ENCODE measurements at places on chromosomes 7 and 10.

GRCh38 chr10:49484486-49485235 is 54.3 kb downstream of the ERCC6 start:
- DNase-seq: no peak

GRCh38 chr10:132363921-132364593 is 32.1 kb downstream of the LRRC27 start:
- no peak for DNase-seq

- DNase-seq: peak; percentile 57
Measured at GRCh38 chr10:67763499-67764011, 67.6 kb upstream of the CTNNA3 start.

DNA sequence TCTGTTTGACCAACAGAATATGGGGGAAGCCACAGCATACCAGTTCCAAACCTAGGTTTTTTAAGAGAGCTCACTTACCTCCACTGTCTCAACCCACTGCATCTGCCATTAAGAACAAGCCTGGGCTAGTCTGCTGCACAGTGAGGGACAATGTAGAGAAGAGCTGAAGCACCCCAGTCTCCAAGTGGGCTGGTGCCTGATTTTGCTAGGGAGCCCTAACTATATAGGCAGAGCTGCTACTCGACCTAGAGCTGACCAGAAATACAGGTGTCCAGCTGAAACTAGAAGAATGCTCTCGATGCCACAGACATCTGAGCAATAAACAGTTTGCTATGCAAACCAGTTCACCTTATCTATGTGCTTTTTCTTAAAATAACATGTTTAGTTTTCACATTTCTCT is 106.9 kb upstream of the BET1 start:
- DNase-seq: no peak

DNA sequence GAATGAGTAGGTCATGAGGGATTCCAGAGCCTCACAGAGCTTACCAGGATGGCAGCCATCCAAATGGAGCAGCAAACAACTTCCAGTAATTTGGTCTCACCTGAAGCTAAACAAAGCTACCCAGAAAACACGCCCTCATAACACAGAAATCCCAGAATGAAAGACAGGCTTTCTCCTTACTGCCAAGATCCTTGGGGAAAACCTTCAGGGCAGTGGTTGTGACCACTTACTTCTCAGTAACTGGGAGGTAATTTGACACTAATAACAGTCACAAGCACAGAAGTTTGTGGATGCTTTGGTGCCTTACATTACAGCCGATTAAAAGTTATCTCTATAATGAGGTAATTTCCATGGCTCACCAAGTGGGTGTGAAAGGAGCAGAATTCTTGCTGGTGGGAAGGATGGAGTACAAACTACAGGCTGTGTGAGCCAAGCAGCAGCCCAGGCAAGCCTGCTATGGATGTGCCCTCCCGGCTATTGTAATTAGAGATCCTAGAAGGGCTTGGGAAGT is 10.4 kb downstream of the WDR91 start:
- DNase-seq: no peak

DNA sequence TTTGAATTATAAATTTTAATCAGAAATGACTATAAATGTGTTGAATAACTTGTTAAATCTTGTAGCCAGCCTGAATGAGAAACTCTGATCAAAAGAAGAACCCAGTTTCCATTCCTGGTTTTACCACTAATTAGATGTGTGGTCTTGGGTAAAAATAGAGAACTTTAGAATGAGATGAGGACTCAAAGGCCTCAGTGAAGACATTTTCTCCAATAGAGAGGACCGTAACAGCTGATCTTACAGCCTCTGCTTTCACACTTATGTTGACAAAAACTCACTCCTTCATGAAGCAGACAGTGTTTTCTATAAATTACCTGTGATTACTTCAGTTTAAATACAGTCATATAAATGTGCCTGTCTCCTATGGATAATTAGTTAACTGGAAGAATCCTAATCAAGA is 200.1 kb upstream of the MEOX2 start:
- no peak for DNase-seq

DNA sequence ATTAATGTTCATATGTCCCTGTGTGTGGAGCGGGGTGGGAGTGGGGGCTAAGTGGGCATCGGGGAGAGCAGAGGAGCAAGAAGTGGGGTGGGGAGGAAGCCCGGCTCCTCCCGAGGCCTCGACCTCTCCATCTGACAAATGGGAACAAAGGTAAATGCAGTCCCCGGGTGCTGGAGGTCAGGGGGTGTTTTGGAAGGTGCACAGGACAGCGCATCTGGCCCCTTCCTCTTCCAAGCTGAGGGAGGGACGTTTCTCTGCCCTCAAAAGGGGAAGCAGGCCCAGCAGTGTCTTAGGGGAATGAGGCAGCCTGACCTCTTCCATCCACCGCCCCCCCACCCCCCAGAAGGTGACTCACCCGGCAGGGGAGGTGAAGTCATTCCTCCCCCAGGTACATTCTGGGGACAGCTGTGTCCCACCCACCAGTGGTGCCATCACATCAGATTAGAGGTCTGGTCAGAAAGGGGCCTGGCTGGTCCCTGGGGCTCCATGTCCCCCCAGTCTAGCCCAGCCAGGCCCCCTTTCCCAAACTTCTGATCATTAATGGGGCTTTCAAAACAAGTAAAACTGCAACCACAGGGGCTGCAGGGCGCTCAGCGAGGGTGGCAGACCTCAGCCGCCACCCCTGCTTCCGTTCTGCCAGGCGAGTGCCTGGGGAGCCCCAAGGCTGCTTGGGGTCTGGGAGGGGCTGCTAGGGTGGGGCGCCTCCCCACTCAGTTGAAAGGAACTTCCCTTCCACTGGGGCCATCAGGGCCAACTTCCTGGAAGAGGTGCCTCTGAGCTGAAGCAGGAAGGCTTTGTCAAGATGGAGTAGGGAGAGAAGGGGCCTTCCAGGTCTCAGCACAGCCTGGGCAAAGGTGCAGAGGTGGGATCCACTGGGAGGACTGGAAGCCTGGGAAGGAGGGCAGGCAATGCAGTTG is 10.8 kb downstream of the LFNG start:
- DNase-seq: peak; percentile 47

GRCh38 chr7:22712999-22713398 is 14.0 kb upstream of the IL6 start:
- DNase-seq: no peak

DNA sequence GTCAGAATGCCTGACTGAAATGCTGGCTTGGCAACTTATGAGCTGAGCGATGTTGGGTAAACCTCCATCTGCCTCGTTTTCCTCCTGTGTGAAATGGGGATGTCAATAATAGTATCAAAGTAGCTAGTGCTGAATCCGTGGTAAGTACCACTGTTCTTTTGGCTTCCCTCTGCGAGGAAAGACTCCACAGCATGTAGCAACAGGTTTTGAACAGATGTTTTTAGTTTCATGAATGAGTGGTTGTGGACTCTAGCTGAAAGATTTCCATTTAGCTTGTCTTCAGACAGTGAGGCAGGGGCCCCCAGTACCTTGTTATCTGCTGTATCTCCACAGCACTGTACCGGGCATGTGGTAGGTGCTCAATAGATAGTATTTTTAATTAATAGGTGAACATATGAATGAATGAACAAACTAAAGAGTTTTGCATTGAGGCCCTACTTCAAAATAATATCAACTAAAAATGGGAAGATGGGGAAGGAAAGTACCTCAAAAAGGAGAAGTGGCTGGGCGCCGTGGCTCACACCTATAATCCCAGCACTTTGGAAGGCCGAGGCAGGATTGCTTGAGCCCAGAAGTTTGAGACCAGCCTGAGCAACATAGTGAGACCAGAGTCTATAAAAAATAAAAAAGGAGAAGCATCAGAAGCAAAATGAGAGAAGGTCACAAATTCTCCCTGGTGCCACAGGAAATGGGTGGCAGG is 5.6 kb upstream of the DLG5 start:
- DNase-seq: no peak

DNA sequence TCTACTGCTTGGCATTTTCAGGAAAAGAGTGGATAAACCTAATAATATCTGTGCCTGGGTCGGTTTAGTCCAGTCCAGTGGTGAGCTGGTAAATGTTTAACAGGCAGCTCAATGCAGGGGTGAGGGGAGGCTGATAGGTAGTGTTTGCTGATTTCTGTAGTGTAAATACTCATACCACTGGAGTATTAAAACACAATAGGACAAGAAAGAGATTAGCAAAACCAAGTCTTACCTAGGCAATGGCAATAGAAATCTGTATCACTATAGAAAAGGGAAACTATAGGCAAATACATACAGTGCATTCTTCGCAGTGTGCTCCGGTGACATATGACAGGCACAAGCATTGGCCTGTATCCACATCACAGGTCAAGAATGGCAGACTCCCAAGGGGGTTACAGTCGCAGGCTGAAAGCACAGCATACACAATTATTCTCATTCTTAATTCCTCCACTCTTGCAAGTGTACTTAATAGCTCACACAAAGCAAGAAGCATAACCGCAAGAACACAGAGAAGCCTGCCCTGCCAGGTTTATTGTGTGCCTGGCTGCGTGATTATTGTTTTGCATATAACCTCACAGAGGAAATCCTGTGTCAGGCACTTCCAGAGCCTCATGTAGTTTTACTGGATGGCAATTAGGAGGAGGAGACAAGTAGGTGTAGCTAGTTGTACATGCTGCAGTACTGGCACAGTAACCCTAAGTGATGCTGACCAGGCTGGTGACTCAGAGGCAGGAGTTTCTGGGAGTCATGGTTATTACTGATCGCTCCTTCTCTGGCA is 35.0 kb downstream of the LAMB4 start:
- peak; percentile 79 for DNase-seq

DNA sequence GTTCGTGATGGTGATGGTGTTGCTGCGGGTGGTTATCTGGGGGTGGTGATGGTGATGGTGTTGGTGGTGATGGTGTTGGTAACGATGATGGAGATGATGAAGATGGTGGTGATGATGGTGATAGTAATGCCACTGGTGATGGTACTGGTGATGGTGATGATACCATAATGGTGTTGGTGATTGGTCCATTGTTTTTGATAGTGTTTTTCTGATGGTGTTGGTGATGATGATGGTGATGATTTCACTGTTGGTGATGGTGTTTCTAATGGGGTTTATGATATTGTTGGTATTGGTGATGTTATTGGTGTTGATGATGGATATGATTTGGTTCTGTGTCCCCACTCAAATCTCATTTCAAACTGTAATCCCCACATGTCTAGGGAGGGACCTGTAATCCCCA is 51.7 kb upstream of the PITRM1 start:
- DNase-seq: no peak

- DNase-seq: no peak
Measured at GRCh38 chr7:151235091-151235787, 3.0 kb downstream of the CHPF2 start.

GRCh38 chr7:28207486-28208158 is 27.0 kb upstream of the JAZF1 start:
- peak; percentile 12 for DNase-seq

GRCh38 chr10:94288361-94289101 is 74.2 kb downstream of the NOC3L start:
- no peak for DNase-seq

GRCh38 chr7:18356191-18356645 is 139.3 kb upstream of the HDAC9 start:
- peak; percentile 50 for DNase-seq

GRCh38 chr7:13032084-13032483 is 344.7 kb downstream of the ARL4A start:
- no peak for DNase-seq

- no peak for DNase-seq
Measured at GRCh38 chr7:142362349-142362748, 104.5 kb upstream of the PRSS58 start.

DNA sequence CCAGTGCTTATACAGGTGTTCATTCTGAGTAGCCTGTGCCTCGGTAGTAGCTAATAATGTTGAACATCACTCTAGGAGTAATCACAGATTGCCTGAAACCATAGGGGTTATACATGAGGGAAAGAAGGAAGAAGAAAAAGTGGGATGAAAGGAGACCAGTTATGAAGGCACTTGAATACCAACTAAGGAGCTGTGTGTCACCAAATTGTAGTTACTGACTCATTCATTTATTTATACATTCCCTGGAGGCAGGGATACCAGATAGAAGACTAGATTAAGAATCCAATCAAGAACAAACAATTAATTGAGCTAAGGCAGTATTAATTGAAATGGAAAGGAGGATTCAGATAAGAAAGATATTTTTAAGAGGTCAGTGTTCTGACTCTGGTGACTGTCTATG is 129.6 kb upstream of the PRPS1L1 start:
- no peak for DNase-seq

DNA sequence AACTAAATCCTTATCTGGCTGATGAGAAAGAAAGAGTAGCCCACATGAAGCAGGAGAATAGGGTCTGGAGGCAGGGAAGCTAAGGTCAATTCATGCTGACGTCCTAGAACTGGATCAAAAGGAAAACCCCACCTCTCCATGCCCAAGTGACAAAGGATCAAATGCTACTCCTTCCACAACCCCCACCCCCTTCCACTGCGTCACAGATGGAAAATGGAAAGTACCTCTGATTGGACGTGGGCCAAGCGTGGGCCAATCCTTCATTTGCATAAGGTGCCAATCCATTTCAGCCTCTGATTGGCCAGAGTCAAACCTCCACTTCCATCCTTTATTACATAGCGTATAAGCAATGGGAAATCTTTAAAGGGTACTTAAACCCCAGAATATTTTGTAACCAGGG is 431.3 kb upstream of the ETV1 start:
- DNase-seq: no peak

GRCh38 chr7:134778941-134779740 is at the start of gene CALD1:
CALD1 (plus strand) TSS chr7:134779634; CDS start chr7:134867734, 88,100 bp downstream.
- peak; percentile 95 for DNase-seq

DNA sequence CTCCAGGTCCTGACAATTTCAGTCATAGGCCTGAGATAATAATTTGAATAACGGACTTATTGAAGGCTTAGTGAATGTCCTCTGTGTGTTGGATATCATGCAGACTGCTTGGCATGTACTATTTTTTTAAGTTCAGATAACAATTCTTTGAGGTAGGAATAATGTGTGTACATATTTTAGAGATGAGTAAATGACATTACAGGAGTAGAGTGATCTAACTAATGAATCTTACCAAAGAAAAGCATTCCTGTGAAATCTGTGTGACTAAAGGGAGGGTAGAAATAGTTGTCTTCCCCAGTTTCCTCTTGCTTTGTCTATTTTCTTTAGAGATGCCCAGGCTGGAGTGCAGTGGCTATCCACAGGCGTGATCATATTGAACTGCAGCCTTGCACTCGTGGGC is 391.8 kb upstream of the ETV1 start:
- peak; percentile 12 for DNase-seq

DNA sequence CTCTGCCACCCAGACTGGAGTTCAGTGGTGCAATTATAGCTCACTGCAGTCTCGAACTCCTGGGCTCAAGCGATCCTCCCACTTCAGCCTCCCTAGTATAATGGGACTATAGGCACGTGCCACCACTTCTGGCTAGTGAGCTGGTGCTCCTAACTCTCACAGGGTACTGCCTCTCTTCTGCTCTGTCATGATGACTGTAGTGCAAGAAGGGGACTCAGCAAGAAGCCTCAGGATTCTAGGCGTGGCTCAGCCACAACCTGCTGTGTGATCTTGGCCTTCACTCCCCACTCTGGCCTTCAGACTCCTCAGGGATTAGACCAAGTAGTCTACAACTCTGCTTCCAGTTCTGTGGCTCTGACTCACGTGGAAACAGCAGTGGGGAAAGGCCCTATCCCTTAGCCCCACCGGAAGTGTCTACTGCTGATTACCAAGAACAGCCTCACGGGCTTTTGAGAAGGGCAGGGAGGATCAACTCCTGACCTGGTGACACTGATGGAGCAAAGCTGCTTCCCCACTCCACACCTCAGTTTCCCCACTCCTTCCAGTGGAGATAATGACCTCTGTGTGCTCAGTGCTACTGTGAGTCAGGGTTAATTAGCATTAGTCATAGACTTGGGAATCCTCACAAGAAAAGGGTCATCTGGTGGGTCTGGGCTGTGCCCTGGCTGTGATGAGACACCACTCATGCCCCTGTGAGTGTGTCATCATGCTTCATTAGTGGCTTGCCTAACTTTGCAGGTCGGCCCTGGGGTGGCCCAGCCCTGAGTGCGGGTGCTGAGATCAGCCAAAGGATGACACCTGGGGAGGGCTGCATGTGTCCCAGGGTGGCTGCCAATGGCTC is 41.1 kb downstream of the ZC3HC1 start:
- DNase-seq: peak; percentile 88

Measured in AG08395 (cell line).